Aorta (tissue), 5 donors: ENCODE measurements at places on chromosomes 5 and 9. TPM values are rescaled to one million over a fixed set of nuclear protein-coding genes. Genes with fewer than 3 reads are reported as not detected.
A peak's percentile ranks its signal among the peaks of the same experiment; 100 is the strongest.

- DNase-seq, result peak; percentile 91
- H3K36me3 ChIP-seq, result no peaks in the 10 kb centered on the region
- peak within 1 kb of the TSS; percentile 43 for H3K4me3 ChIP-seq
- no peaks in the 10 kb centered on the region for H3K27me3 ChIP-seq
- no peaks in the 10 kb centered on the region for H3K4me1 ChIP-seq
- H3K27ac ChIP-seq, result no peak within 1 kb of the TSS
Observed at GRCh38 chr9:135087489-135087792, at the start of gene OLFM1. Gene OLFM1, plus strand, starts transcription at chr9:135087668. Its CDS starts 322 bp downstream, at chr9:135087990.

The SLC6A7 gene
- not detected for total RNA-seq

DNA sequence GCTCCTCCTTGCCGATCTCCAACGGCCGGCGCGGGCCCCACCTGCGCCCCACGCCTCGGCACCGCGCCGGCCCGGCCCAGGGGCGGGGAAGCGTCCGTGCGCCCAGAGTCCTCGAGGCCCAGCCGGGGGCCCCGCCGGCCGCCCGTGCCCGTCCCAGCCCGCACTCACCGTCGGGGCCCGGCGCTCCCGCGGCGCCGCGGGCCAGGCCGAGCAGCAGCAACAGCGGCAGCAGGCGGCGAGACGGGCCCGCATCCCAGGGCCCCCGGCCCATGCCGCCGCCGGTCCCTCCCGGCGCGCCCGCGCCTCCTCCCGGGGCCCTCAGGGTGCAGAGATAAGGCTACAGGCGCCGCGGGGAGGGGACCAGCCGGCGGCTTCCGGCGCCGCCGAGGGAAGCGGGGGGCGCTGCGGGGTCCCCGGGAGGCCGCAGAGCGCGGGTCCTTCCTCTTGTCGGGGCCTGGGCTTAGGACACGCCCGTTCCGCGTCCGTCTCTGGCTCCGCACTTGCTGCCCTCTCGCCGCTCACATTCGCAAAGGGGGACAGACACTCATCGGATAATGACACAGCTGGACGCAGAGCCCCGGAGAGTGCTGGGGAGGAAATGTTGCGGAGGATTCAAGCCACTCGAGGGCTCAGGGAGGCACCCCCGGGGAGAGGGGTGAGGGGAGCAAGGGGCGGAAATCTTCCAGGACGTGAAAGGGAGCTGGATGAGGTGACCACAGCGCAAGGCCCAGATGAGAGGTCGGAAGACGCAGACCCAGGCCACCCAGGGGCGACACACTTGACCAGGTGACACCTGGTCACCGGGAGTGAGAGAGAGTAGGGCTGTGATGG is at the start of gene SUSD1:
Gene SUSD1, minus strand, starts transcription at position 333 of the 831 bp plus-strand sequence. Its CDS starts 62 bp downstream, at position 271.
- peak; percentile 83 for DNase-seq
- peak within 1 kb of the TSS; percentile 83 for H3K4me3 ChIP-seq
- H3K27ac ChIP-seq, result no peak within 1 kb of the TSS
- H3K36me3 ChIP-seq, result no peaks in the 10 kb centered on the region
- H3K27me3 ChIP-seq, result no peaks in the 10 kb centered on the region
- H3K4me1 ChIP-seq, result peaks cover 2% of the 10 kb centered on the region

- no peaks in the 10 kb centered on the region for H3K36me3 ChIP-seq
- no peaks in the 10 kb centered on the region for H3K4me1 ChIP-seq
- H3K27me3 ChIP-seq, result no peaks in the 10 kb centered on the region
- DNase-seq, result peak; percentile 68
- no peak within 1 kb of the TSS for H3K4me3 ChIP-seq
Observed at GRCh38 chr5:141402553-141403243, at the start of gene PCDHGA9. Gene PCDHGA9, plus strand, starts transcription at chr5:141402778. Its CDS starts 175 bp downstream, at chr5:141402953.

DNA sequence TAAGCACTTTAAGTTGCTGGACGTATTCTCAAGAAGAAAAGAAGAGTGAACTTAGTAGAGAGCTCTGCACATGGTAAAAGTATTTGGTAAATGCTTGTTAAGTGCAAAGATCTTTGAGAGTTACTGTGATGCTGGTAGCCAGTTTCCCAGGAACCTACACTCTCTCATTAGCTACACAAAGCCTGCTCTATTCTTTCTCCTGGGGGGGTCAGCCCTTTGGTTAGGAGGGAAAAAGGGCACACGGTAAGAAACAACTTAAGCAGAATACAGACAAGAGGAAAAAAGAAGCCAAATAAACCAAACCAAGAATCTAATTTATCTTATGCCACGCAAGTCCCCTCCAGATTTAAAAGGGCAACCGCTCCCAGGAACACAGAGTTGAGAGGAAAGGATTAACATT is 1100.1 kb upstream of the CDH10 start:
- no peaks in the 10 kb centered on the region for H3K4me1 ChIP-seq
- no peaks in the 10 kb centered on the region for H3K27me3 ChIP-seq
- no peak overlapping the region for H3K27ac ChIP-seq
- H3K36me3 ChIP-seq, result no peaks in the 10 kb centered on the region
- no peak for DNase-seq

The LYRM7 gene
- total RNA-seq, result 7.1 TPM

- peak overlapping the region; percentile 7 for H3K4me3 ChIP-seq
- H3K4me1 ChIP-seq, result no peaks in the 10 kb centered on the region
- no peaks in the 10 kb centered on the region for H3K36me3 ChIP-seq
- H3K27ac ChIP-seq, result peak overlapping the region; percentile 55
Observed at GRCh38 chr5:83721953-83722901, 1.6 kb upstream of the HAPLN1 start.

The RETREG1 gene
- 6.5 TPM for total RNA-seq
